Endothelial cell of umbilical vein (primary cell): ENCODE measurements at places on chromosomes 12 and 14. TPM values are rescaled to one million over a fixed set of nuclear protein-coding genes. Genes with fewer than 3 reads are reported as not detected.

GRCh38 chr12:87678453-87678852 lies 350.7 kb downstream of the C12orf50 start:
- H3K27ac ChIP-seq = no peak overlapping the region
- H3K27me3 ChIP-seq = no peaks in the 10 kb centered on the region
- no peaks in the 10 kb centered on the region for H3K4me1 ChIP-seq
- no peak overlapping the region for H3K4me3 ChIP-seq
- no peak for DNase-seq

DNA sequence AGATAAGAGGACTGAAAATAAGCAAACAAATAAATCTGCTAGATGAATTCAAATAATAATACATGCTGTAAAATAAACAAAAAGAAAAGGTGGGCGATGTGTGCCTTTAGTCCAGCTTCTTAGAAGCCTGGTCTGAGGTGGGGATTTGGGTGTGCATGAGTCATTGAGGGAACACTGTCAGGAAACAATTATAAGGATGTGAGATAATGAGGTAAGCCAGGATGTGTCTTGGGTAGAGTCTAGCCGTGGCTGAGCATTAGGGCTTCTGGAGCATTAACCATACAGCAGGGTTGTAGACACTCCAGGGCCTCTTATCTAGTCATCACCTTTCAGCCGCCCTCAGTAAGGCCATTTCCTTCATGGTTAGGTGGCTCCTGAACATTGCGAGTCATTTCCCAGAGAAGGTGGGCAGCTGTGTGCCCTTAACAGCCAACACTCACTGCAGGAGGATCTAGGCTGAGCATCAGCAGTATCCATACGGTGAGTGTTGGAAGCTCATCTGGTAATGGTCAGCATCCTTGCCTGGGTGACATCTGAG lies 405.6 kb downstream of the GLT1D1 start:
- H3K4me3 ChIP-seq = no peak overlapping the region
- H3K36me3 ChIP-seq = no peaks in the 10 kb centered on the region
- no peak overlapping the region for H3K27ac ChIP-seq
- DNase-seq = no peak
- H3K27me3 ChIP-seq = no peaks in the 10 kb centered on the region

GRCh38 chr12:8527250-8528130 lies 13.2 kb downstream of the CLEC4E start:
- H3K27ac ChIP-seq = no peak overlapping the region
- no peaks in the 10 kb centered on the region for H3K27me3 ChIP-seq
- H3K4me3 ChIP-seq = no peak overlapping the region
- DNase-seq = no peak

Gene MMP19
- 0.31 and 0.78 TPM in 2 replicates for total RNA-seq

DNA sequence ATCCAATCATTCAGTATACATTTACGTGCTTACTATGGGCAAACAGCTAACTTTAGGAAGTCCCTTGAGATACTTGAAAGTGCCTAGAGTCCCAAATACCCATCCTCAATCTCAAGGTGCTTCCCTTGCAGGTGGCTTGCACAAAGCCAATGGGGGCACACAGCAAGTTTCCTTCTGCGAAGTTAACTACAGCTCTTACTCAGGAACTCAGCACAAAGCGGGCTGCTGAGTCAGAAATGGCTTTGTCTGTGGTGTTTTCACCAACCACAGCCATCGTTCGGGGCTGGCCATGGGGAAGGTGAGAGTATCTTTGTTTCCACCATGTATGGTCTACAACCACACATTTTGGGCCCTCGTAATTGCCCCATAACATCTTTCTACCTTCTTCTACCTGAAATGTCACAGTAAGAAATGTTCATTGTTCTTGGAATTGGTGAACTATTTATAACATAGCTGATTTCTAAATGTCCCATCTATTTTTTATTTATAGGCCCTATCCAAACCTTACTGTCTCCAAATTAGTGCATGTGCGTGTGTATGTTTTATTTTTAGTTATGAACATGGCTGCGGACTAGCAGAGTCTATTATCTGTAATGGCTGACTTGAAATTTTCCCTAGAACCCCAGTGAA lies 13.9 kb downstream of the MFAP5 start:
- H3K27me3 ChIP-seq = no peaks in the 10 kb centered on the region
- H3K4me1 ChIP-seq = no peaks in the 10 kb centered on the region
- DNase-seq = no peak
- no peak overlapping the region for H3K4me3 ChIP-seq
- no peak overlapping the region for H3K27ac ChIP-seq
- no peaks in the 10 kb centered on the region for H3K36me3 ChIP-seq
